Left renal pelvis (tissue), 4 donors: ENCODE measurements at places on chromosomes 7 and 10. TPM values are rescaled to one million over a fixed set of nuclear protein-coding genes. Genes with fewer than 3 reads are reported as not detected.

The GRB10 gene
- polyA plus RNA-seq, result 13.6 TPM

The DNAJC2 gene
- polyA plus RNA-seq, result 48.8 TPM

The OR2A5 gene
- 0.06 TPM for polyA plus RNA-seq

The CALML3 gene
- polyA plus RNA-seq, result 0.11 TPM

The BAIAP2L1 gene
- polyA plus RNA-seq, result 15.6 TPM

The ABCB4 gene
- polyA plus RNA-seq, result 1.9 TPM

The UCN3 gene
- 0.40 TPM for polyA plus RNA-seq

The AOC1 gene
- polyA plus RNA-seq, result 121 TPM

The NME8 gene
- not detected for polyA plus RNA-seq

The CUEDC2 gene
- 62.7 TPM for polyA plus RNA-seq

The CADPS2 gene
- polyA plus RNA-seq, result 59.8 TPM

The GJD4 gene
- not detected for polyA plus RNA-seq

The PTPRN2 gene
- polyA plus RNA-seq, result 7.3 TPM

The CDC14C gene
- polyA plus RNA-seq, result 0.08 TPM

The ERVW-1 gene
- 0.57 TPM for polyA plus RNA-seq

The FAM25G gene
- polyA plus RNA-seq, result not detected

The PON1 gene
- 0.93 TPM for polyA plus RNA-seq

The TIAL1 gene
- 167 TPM for polyA plus RNA-seq

The AUTS2 gene
- 109 TPM for polyA plus RNA-seq

The TUBAL3 gene
- polyA plus RNA-seq, result not detected
